Adipocyte (in vitro differentiated cells): ENCODE measurements at places on chromosomes 2 and 18.
A peak's percentile ranks its signal among the peaks of the same experiment; 100 is the strongest.

DNA sequence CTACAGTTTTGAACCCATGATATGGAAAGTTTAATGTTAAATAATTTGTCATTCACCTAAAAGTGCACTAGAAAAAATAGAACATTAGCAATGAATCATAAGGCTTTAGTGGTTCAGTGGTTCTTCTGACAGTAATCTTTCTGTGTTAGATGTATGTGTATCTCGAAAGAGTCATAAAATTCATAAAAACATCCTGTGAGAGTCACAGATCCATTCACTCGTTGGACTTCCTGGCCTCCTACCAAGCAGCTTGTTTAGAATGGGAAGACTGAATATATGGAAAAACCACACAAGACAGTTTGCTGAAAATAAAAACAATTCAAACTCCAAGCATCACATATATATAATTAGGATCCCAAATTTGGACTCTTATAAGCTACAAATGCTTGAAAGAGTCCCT is 34.8 kb downstream of the ADNP2 start:
- DNase-seq, result peak; percentile 25

- peak; percentile 48 for DNase-seq
Observed at GRCh38 chr2:168233726-168234406, 13.5 kb downstream of the STK39 start.

- no peak for DNase-seq
Observed at GRCh38 chr2:101551336-101551888, 76.5 kb upstream of the RFX8 start.

DNA sequence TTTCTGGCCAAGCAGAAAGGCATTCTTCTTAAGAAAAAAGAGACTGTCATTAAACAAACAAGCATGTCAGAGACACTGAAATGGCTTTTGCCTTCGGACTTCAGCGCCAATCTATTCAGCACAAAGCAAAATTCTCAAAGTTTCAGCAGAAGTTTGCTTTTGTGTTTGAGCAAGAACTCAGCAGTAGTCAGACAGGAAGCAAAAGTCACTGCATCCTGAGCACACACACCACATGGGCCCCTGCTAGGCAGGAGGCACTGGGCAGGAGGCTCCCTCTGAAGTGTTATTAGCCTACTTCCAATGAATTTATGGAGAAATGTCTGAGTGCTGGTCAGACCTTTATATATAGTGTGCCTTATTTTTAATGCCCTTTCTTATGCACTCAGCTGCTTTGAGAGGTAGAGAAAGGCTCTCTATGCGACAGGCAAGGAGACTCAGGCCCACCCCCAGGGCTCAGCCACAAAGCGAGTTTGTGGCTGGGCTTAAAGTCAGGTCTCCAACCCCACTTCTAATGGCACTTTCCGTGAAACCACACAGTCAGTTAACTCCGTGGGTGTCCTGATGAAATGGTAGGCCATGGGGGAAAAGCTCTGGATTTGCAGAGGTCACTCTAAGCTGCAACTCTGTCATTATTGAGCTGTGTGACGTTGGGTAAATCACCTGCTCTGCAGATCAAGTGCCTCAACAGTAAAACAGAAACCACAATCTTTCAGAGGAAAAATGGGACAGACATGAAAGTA is 161.0 kb upstream of the TMEM200C start:
- DNase-seq, result peak; percentile 44

- DNase-seq, result no peak
Observed at GRCh38 chr2:179441551-179441950, 176.9 kb upstream of the SESTD1 start.
